ENCODE measurements at places on chromosomes 4 and X.
A peak's percentile ranks its signal among the peaks of the same experiment; 100 is the strongest.

GRCh38 chrX:68978255-68978654 is 149.4 kb downstream of the EFNB1 start:
- DNase-seq = no peak

DNA sequence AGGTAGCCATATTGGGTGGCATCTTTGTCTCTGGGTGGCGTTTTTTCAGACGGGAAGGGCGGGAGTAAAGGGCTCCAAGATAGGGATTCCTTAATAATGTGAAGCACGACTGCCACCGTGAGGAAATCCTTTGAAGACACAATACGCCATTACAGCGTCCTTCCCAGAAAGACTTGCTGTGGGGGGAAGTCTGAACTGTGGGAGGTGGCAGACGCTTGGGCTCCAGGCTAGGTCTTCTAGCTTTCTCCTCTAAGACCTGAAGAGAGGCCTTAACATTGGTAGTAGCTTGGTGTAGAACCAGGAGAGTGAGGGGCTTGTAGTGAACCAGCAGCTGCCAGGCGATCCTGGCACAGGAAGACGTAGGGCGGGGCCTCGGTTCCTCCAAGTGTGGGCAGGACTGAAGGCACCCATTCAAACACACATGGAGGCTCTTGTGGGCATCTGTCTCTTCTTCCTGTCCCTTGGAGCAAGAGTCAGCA is 197.3 kb downstream of the OR13H1 start:
- DNase-seq = no peak

DNA sequence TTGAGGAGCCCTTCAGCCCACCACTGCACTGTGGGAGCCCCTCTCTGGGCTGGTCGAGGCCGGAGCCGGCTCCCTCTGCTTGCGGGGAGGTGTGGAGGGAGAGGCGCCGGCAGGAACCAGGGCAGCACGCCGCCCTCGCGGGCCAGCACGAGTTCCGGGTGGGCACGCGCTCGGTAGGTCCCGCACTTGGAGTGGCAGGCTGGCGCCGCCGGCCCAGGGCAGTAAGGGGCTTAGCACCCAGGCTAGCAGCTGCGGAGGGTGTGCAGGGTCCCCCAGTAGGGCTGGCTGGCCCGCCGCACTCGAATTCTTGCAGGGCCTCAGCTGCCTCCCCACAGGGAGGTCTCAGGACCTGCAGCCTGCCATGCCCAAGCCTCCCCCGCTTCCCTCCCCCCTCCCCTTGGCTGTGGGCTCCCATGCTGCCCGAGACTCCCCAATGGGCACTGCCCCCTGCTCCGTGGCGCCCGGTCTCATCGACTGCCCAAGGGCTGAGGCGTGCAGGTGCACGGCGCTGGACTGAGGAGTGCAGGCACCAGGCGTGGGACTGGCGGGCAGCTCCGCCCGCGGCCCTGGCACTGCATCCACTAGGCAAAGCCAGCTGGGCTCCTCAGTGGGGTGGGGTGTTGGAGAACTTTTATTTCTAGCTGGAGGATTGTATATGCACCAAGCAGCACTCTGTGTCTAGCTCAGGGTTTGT is 127.5 kb downstream of the DCK start:
- no peak for DNase-seq

DNA sequence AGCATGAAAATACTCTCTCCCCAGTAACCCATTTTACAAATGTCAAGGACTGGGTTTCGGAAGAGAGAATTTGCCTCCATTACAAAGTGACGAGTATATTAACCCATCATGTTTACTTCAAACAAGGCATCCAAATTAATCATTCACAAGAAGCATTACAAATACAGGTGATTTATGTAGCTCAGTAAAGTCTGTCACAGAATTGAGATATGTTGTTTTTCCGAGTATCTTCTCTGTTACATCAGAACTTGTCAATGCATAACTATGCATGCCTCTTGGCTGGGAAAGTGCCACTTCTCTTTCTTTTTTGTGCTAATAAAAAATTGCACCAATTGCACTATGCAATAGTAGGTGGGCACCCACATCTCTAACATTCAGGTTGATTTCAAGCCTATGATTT is 158.2 kb downstream of the AREG start:
- DNase-seq = no peak

DNA sequence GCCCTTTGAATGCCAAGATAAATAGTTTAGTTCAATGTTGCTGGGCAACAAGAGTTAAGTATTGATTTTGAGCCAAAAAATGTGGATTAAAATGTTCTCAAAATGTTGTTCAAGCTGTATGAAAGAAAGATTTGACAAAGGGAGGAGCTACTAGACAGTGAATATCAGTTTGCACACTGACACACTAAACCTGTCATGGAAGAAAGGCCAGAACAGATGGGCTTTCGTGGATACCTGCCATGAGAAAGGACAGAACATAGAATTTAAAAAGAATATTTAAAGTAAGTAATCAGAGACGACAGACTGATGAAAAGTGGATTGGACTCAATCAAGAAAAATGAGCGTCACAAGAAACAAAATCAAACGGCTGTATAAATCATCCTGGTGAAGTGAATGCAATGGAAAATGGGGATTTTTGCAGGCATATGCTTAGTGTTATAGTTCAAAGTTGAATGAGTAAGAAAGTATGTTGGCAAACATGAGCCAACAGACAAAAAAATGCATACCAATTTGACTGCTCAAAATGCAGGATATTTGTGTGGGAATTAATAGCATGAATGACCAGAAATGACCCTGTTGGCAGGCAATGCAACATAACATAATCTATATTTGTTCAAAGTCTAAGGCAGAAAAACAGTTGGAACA is 7.4 kb downstream of the PCDH18 start:
- no peak for DNase-seq

GRCh38 chr4:173680278-173680677 is 150.2 kb upstream of the HAND2 start:
- DNase-seq = no peak

DNA sequence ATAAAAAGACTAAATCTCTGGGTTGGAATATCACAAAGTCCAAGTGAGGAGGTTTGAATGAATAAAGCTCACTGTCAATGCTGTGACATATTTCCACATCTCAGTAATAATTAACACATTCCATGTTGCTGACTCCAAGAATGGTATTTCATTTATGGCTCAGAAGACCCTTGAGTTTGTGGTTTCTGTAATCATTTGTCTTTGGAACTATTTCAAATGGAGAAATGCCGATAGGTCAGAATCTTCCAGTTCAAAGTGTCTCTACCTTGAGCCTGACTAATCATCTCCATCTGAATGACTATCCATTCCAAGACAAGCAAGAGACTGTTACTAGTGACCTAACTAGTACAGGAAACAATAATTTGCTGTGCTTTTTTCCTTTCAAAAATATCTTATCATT is 24.2 kb upstream of the SLC2A9 start:
- peak; percentile 81 for DNase-seq

DNA sequence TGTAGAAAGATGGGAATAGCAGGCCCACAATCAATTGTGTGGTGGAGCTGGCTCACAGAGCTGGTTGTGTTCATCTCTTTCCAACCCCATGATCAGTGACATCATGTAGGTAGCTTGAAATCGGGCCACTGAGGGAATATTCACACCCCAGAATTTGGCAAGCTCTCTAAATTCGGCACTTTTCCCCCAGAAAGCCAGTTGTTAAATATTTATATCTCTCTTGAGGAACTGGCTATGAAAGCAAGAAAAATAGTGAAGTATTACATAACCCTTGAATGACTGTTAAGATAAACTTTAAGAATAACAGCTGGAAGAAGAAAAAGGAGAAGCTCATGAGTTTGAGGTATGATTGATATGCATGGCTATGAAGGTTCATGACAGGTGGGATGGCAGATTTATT is 38.9 kb downstream of the GPRIN3 start:
- no peak for DNase-seq

DNA sequence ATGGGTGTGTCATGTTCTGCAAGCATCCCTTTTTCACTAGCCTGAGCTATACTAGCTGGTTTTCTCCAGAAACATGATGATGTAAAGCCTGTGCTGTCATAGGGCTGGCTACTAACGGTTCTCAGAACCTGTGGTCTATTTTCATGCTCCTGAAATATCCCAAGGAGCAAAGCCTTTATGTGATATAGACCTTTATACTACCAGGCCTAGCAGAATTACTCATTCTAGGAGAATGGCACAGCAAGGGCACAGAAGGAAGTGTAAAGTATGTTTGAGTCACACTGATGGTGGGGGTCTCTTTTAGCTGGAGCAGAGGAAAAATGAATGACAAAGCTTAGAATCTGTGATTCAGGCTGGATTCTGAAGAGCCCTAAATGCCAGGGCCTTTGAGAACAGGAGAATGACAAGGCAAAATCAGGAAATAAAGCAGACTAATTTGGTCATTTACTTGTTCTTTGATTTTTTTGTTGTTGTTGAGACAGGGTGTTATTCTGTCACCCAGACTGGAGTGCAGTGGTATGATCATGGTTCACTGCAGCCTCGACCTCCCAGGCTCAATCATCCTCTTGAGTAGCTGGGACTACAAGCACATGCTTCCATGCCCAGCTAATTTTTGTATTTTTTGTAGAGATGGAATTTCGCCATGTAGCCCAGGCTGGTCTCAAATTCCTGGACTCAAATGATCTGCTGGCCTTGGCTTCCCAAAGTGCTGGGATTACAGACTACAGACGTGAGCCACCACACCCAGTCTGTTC is 11.8 kb downstream of the TCEAL1 start:
- no peak for DNase-seq

GRCh38 chr4:186805020-186805820 is 81.6 kb upstream of the FAT1 start:
- DNase-seq = peak; percentile 65

DNA sequence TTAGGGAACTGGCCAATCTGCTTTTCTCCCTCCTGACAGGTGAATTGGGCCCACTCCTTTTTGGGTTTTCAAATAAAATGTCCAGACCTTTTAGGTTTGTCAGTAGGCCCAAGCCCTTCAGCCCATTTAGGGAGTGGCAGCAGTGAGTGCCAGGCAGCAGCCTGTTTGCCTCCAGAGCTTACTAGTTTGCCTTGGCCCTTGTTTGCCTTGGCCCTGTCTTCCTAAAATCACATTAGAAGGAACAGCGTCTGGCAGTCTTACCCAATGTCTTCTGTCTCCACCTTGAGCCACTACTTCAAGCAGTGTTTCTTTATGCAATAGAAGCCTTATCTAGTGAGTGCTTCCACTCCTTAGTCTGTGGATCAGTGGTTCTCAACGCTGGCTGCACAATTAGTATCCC is 117.1 kb downstream of the TMEM164 start:
- peak; percentile 11 for DNase-seq

DNA sequence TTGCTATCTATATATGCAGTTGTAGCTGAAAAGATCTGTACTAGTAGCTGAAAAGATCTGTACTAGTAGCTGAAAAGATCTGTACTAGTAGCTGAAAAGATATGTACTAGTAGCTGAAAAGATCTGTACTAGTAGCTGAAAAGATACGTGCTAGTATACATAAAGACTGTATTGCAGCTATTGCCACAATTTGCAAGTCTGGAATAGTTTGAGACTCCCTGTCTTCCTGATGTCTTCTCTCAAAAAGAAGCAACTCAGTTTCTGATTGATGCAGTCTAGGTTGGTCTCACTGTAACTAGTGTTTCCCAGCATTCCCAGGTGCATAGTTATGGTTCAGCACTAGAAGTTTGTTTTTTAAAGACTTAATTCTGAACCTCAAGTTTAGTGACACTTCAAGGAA is 15.0 kb downstream of the SLAIN2 start:
- DNase-seq = no peak

DNA sequence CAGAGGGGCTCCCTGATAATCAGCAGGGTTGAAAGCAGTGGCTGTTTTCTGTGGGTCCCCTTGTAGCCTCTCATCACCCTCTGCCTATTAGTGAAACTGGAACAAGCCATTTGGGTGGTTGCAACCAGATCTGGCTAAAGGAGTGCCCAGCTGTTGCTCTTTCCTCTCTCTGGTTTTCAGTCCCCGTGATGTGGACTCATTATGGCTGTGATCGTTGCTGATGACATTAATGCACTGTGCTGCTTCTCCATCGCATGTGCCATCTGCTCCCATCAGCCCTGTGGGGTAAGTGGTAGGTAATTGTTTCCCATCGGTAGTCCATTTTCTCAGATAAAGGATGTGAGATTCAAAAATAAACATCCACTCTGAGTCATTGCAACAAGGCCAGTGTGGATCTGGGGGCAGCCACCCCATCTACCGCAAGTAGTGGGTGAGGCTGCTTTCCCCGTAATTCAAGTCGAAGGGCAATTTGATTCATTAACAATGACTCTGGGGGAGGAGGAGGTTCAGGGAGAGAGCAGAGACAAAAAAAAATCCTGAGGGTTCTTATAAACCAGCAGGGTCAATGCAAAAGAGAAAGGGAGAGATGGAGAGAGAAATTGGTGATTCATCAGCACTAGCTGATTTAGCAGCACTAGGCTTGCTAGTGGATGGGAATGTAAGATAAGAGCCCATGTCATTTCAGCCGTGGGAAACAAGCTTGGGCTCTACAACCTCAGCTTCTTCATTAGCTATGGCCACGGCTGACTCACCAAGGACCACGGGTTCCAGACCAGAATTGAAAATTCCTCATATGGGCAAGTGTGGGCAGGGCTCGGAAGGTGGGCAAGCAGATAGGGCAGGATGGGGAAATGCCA is 357.8 kb downstream of the MID1IP1 start:
- no peak for DNase-seq

DNA sequence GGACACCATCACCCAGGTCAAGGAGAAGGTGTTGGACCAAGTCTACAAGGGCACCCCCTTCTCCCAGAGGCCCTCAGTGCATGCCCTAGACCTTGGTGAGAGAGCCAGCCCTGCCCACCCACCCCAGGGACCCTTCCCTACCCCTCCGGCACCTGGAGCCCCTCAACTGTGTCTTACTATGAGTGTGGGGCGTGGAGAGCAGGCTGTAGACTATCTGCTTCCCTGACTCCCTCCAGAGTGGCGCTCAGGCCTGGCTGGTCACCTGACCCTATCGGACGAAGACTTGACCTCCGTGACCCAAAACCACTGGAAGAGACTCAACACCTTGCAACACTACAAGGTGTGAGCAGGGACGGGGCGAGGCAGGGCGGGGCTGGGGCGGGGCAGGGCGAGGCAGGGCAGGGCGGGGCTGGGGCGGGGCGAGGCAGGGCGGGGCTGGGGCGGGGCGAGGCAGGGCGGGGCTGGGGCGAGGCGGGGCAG is 4.7 kb upstream of the SRPK3 start:
- no peak for DNase-seq

GRCh38 chr4:665381-665750 is 8.7 kb downstream of the ATP5ME start:
- no peak for DNase-seq

- no peak for DNase-seq
These were observed 64.9 kb upstream of the DYNLT3 start for GRCh38 chrX:37912304-37912703.

GRCh38 chr4:8112672-8113071 is 45.9 kb downstream of the ABLIM2 start:
- DNase-seq = no peak

DNA sequence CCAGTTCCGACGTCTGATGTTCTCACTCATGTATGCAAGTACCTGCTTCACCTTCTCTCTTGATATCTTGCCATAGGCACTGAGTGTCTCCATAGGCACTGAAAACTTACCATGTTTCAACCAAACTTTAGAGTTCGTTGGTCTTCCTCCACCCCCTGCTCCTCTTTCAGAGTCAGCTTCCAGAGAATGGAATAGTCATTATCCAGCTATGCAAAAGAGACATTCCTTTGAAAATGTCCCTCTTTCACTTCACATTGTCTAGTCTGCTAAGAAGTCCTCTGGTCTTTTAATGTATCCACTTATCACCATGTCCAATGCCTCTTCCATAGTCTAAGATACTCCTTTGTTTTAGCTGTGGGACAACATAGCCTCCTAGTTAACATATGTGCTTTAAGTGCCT is 566.0 kb upstream of the TENM3 start:
- DNase-seq = no peak
